ENCODE measurements at places on chromosomes 7 and 10.

DNA sequence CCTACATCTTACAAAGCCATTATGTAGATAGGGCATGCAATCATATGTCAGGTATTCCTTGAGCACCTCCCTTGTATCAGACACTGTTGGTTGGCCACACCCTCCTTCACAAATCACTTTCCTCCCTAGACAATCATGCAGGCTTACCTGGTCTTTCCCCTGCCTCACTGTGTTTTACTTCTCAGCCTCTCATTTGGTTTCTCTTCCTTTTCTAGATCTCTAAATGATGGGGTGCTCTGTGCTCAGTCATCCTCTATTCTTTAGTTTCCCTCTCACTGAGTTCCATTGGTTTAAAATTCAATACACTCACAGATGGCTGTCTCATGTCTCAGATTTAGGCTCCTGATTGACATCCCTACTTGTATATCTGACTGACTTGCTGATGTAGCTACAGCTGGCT, 31.4 kb downstream of the ANK3 start:
- no peak for DNase-seq

GRCh38 chr10:53477313-53477675, 704.7 kb upstream of the MBL2 start:
- DNase-seq = no peak

- no peak for DNase-seq
Observed at GRCh38 chr7:46518713-46519112, 597.6 kb upstream of the IGFBP3 start.

DNA sequence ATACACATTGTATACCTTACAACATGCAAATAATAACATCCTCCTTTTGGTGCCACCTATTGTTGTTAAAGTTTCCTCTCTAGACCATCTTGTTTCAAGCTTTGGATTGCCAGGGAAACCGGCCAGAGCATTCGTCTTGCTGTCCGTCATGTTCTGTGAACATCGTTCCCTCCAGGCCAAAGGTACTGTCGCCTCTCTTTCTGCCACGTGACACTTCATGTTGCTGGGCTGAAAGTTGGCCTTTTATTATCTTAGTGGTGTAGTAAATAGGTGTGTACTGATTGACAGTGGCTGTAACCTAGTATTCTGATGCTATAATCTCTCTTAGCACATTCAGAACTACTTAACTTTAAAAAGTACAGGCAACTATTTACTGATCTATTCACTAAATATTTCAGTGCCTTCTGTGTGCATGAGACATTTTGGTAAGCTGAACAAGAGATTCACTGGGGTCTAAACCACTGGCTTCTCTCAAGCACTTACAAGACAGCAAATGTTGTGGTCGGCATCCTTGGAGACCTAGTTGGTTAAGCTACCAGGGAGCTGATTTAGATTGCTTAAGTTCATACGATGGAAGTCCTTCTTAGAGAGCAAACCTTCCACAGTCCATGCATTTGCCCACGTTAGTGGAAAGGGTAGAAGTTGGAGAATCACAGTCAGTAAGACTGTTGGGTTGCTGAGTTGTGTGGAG, 52.4 kb downstream of the SHH start:
- no peak for DNase-seq

- no peak for DNase-seq
Observed at GRCh38 chr10:72243822-72244437, 27.9 kb upstream of the ASCC1 start.

- DNase-seq = no peak
Observed at GRCh38 chr7:17227766-17228490, 70.5 kb upstream of the AHR start.

- peak; percentile 2 for DNase-seq
Observed at GRCh38 chr10:28842321-28842720, 165.0 kb downstream of the BAMBI start.

DNA sequence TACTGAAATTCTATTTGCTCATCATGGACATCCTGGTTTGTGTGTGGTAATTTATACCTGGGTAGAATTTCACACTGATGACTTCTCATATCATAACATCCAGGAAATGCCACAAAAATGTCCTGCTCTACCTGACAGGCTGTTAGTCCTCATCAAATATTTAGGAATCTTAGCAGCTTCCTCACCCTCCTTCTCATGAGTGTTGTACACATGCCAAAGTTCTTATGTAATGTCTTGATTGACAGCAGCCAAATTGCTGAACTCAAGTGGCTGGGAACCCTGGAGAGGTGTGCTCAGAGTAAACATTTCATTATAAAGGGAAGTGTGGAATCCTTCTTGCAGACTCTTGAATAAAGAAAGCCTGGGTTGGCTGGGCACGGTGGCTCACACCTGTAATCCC, 8.9 kb downstream of the EEPD1 start:
- DNase-seq = peak; percentile 42

- no peak for DNase-seq
Observed at GRCh38 chr7:74475243-74475986, 21.7 kb downstream of the GTF2IRD1 start.

- no peak for DNase-seq
Observed at GRCh38 chr7:158606129-158606528, 18.5 kb upstream of the PTPRN2 start.

GRCh38 chr7:120033114-120033513, 239.9 kb upstream of the KCND2 start:
- no peak for DNase-seq

DNA sequence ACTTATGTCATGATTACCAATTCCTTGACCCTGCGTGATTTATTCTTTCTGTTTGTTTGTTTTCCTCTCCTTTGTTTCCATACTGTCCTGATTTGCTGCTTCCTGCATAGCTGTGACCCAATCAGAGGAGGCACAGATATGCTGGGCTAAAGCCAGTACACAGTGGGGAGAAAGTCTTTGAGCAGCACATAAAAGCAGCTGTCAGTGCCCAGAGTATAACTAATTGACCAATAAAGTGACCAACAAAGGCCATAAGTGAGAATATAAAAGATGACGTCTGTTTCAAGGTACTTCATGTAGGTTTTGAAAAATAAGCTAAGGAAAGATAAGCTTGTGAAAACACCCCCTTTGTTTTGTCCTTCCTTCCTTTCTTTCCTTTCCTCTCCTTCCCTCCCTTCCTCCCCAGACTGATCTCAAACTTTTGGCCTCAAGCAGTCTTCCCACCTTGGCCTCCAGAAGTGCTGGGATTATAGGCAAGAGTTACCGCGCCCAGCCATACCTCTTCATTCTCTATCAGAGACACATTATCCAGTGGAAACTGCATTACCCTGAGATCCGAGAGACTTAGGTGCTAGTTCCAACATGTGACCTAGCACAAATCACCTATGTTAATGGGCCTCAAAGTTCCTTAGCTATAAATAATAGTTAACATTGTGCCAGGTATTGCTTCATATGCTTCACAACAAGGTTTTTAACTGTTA, 17.0 kb downstream of the BCAP29 start:
- DNase-seq = no peak

DNA sequence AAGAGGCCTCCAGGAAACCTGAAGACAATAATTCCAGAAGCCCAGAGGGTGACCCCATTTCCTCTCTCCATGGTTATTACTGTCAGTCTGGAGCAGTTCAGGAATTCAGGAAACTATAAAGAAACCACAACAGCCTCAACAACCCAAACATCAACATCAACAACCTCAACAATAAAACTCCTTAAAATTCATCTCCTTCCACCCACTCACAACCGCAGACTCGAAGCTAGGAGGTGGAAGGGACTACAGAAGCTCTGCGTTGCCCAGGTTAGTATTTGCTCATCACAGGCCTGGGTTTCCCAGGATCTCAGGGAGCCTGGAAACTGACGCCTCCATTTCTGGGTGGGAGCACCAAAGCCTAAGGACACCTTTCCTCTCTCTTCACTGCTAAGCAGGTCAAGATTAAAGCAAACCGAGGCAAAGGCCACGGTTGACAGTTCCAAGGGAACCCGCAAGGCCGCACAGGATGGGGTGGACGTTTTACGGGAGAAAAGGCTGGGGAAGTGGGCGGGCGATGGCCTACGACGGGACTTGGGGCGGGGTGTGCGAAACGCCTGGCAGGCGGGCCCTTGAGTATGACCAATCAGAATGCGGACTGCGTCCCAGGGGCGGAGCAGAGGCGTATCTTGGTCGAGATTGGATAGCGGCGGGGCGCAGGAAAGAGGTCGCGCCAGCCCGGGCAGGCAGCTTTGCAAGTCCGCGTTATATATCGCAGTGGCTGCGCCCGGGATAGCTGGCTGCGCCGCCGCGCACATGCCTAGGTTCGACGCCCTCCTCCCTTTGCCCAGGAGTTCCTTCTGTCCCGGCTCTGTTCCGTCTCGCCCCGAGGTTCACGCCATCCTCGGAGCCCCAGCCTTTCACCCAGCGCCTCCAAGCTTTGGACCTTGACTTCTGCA, at the start of gene ELOVL3:
Gene ELOVL3, plus strand, starts transcription at position 654 of the 896 bp plus-strand sequence. CDS start 250 bp downstream, outside the sequence.
- DNase-seq = peak; percentile 98

- no peak for DNase-seq
Observed at GRCh38 chr10:84704101-84704500, 375.7 kb downstream of the CCSER2 start.

DNA sequence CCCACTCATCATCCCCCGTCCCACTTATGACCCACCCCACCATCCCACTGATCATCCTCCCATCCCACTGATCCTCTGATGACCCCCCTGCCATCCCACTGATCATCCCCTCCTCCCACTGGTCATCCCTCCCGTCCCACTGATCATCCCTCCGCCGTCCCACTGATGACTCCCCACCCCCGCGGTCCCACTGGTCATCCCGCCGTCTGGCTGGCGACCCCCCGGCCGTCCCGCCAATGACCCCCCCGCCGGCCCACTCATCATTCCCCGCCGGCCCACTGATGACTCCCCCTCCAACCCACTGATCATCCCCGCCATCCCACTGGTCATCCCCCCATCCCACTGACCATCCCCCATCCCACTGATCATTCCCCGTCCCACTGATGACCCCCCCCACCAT, 161.1 kb downstream of the GRM8 start:
- DNase-seq = no peak

DNA sequence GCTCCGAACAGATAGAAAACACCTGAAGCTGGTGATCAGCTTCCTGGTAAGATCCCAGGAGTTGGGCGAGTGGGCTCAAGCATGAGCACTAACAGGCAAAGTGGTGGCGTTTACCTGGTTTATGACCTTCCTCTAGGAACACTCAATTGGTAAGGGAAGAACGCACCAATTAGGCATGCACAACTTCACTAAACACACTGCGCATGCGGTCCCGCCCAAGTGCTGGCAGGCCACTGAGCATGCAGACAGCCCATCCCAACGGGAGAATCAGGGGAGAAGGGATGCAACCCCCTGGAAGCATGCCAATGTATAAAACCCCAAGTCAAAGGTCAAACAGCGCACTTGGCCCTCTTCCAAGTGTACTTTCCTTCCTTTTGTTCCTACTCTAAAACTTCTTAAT, 70.4 kb downstream of the LYZL2 start:
- DNase-seq = peak; percentile 51

- DNase-seq = peak; percentile 33
Observed at GRCh38 chr7:122688400-122688998, 10.4 kb downstream of the RNF133 start.

- DNase-seq = no peak
Observed at GRCh38 chr10:120997313-120997712, 146.2 kb downstream of the WDR11 start.

DNA sequence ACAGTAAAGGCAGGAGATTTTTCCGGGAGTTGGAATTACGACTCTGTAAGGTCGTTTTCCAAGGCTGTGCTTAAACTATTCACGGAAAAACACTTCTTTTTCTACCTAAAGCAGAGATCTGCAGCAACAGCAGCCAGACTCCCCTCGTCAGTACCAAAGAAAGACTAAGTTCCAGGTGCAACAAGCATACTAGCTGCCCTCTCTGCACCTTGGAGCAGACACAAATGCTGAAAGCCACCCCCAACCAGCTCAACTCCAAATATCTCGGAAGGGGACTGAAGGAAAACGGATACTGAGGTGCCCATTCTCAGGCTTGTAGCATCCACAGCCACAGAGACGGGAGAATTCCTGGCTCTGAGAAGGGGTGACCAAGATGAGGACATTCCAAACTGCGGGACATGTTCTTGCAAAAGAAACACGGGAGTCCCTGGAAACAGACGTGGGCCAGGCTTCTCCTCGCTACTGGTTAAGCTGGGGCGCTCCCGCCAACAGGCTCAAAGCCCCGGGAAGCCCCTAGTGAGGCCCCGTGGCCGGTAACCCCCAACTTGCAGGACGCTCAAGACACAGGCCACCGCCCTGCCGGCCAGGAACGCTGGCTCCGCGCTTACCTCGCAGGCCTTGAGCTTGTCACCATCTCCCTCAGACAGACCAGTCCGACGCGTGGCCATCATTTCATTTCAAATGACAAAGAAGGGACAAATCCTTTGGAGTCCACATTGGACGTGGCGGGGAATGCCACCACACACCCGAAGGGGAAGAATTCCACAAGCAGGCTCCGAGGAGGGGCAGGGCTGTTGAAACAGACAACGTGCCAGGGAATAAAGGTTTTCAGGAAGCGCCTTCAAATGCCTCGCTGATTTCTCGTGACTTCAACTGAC, 2.2 kb downstream of the ARHGAP21 start:
- peak; percentile 77 for DNase-seq

- DNase-seq = no peak
Observed at GRCh38 chr7:48421357-48421756, 250.1 kb downstream of the ABCA13 start.

GRCh38 chr7:45658716-45659495, 84.7 kb downstream of the ADCY1 start:
- DNase-seq = peak; percentile 32

GRCh38 chr7:78959477-78959876, 494.0 kb downstream of the MAGI2 start:
- no peak for DNase-seq

DNA sequence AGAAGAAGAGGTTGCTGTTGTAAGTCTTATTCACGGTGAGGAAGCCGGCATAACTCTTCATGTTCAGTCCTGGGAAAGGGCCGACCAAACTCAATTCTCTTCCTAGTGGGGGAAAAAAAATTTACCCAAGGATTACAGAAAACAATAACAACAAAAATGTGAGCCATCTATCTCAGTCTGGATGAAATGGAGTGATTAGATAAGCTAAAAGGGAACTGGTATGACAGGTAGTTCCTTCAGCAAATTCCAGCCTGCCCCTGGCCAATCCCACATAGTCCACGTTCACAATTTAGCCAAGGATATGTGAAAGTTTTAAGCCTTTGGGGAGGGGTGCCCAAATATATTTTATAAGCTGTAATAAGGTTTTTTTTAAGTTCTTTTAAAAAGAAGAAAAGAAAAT, 33.6 kb downstream of the CPVL start:
- DNase-seq = no peak

GRCh38 chr10:120824881-120825309, 26.3 kb upstream of the WDR11 start:
- DNase-seq = peak; percentile 83
